ENCODE measurements at places on chromosomes 1 and 21.

GRCh38 chr1:205315008-205315618, 6.4 kb downstream of the NUAK2 start:
- no peak for DNase-seq

DNA sequence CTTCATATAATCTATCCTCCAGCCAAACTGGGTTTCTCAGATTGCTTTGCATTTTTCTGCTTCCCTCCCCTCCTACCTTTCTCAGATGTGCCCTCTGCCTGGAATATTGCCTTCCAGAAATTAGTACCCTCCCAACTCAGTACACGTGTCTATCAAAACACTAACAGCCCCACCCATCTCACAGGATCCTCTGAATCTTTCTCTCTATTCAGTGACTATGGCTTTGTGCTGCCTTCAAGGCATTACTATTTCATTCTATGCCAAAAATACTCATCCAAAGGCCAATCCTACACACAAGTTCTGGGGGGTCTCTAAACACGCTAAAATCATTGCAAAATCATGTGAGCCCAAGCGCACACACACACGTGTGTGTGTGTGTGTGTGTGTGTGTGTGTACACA, 58.4 kb downstream of the ZNF281 start:
- DNase-seq, result no peak

GRCh38 chr1:6128276-6129081, 51.6 kb downstream of the CHD5 start:
- DNase-seq, result no peak

- DNase-seq, result no peak
Measured at GRCh38 chr1:185537596-185537995, 196.6 kb upstream of the HMCN1 start.

DNA sequence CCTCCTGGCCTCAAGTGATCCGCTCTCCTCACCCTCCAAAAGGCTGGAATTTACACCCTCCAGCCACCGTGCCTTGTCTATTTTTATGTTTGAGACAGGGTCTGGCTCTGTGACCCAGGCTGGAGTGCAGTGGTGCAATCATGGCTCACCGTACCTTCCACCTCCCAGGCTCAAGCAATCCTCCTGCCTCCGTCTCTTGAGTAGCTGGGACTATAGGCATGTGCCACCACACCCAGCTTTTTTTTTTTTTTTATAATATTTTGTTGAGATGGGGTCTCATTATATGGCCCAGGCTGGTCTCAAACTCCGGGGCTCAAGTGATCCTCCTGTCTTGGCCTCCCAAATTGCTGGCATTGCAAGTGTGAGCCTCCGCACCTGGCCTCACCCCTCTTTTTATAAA, 38.8 kb downstream of the TRPM2 start:
- no peak for DNase-seq

- peak; percentile 56 for DNase-seq
Measured at GRCh38 chr1:221794079-221794670, 52.3 kb upstream of the DUSP10 start.

GRCh38 chr1:44696789-44697345, 22.4 kb downstream of the ARMH1 start:
- peak; percentile 62 for DNase-seq

DNA sequence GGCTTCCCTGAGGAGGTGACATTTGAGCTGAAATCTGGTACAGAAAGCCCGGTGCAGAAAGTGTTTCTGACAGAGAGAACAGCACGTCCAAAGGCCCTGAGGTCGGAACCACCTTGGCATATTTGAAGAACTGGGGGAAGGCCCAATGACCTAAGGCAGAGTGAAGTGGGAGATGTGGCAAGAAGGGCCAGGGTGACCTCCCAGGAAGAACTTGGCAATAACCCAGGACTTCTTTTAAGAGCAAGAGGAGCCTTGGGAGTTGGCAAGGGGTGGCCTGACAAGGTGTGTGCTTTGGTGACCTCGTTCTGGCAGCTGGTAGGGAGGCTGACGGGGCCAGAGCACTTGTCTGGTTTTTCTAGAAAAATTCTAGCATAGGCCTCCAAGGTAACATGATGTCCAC, 23.4 kb downstream of the TTC39A start:
- DNase-seq, result no peak

GRCh38 chr1:231590453-231591198, 36.0 kb upstream of the DISC1 start:
- peak; percentile 63 for DNase-seq

DNA sequence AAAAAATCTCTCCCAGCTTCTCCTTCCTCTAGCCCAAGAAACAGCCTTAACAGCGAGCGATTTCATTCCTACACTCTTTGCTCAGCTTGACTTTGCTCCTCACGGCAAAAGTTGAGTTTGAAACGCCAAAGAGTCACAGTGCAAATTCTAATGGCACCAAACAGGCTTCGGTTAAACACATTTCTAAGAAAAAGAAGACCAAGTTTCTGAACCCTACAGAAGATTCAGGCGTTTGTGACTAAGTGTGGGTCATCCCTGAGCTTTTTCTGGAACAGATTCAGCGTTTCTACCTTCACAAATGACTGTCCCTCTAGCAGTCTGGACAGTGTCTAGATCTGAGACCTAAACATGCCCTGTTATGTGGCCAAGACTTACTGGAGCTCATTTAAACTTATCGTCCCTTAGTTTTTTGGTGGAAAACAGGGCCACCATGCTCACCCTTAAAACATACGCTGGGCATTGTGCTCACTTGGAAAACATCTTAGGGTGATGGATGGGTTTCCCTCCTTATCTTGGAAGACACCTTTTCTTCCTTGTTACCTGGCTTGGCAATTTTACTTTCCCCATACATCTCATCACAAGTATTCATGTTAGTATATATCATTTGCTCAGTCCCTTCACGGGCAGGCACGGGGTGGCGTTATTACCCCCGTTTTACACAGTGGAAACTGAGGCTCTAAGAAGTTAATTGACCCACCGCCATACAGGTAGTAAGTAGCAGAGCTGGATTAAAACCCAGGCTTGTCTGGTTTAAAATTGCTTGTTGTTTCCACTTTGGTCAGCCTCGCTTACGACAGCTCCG, 1.0 kb downstream of the C1orf198 start:
- DNase-seq, result peak; percentile 11

DNA sequence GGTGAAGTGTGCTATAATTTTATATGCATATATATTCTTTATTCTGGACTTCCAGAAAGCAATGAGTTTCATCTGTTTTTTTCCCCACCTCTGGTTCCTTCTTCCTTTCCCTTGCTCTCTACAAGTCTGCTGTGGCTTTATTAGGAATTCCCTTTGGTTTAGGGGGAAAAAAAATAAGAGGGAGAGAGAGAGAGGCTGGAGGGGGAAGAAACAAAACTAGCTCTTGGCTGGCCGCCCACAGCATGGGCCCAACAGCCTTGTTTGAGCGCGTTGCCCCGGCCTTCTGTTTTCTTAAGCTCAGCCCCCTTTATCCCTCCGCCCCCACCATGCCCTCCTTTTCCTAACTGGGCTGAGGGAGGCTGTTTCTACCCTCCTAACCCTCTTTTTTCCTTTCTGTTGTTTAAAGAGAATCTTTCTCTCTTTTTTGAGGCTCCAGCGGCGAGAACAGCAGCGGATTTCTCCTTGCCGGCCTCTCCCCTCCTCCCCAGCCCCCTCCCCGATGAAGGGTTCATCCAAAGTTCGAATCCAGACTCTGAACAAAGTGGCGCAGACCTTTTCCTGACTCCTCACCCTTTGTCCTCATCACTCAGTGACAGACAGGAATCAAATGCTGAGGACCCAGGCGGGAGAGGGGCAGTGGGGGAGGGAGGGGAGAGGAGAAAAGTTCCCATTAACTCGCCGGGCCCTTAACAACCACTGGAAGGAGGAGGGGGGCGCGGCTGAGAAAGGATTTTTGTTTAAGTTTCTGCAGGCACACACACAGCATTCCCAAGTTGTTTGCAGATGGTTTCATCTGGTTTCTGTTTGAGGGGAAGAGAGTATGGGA, 29.7 kb downstream of the PBX1 start:
- no peak for DNase-seq
